Iris pigment epithelial cell (primary cell): ENCODE measurements at places on chromosomes 4 and X.
A peak's percentile ranks its signal among the peaks of the same experiment; 100 is the strongest.

GRCh38 chrX:9465380-9466123 lies 694 bp downstream of the TBL1X start:
- DNase-seq = no peak

GRCh38 chr4:120198411-120198810 lies 131.8 kb upstream of the MAD2L1 start:
- no peak for DNase-seq

GRCh38 chrX:108313669-108314068 lies 124.6 kb downstream of the COL4A6 start:
- DNase-seq = peak; percentile 70

GRCh38 chr4:20462426-20463175 lies 210.9 kb downstream of the SLIT2 start:
- DNase-seq = peak; percentile 74

- DNase-seq = no peak
Measured at GRCh38 chr4:8255698-8256441, 13.7 kb upstream of the HTRA3 start.

- peak; percentile 56 for DNase-seq
Measured at GRCh38 chrX:69229436-69229835, 64.2 kb upstream of the PJA1 start.

- no peak for DNase-seq
Measured at GRCh38 chrX:101407167-101407747, 468 bp downstream of the GLA start.

DNA sequence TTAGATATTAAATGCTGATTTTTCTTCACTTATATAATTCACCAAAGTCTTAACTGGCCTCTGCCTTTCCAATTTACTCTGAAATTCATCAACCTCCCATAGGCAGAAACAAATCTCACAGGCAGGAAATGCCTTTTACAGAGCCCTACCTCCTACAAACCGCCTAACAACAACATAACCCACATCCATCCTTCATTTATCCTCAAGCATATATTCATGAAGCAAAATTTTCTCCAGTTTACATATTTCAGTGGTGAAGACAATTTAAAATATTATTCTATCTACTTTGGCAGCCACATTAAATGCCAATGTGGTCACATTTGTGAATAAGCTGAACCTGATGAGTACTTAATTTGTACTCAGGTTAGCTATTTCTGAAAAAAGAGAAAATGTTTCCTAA lies 30.3 kb downstream of the SEPSECS start:
- DNase-seq = no peak

DNA sequence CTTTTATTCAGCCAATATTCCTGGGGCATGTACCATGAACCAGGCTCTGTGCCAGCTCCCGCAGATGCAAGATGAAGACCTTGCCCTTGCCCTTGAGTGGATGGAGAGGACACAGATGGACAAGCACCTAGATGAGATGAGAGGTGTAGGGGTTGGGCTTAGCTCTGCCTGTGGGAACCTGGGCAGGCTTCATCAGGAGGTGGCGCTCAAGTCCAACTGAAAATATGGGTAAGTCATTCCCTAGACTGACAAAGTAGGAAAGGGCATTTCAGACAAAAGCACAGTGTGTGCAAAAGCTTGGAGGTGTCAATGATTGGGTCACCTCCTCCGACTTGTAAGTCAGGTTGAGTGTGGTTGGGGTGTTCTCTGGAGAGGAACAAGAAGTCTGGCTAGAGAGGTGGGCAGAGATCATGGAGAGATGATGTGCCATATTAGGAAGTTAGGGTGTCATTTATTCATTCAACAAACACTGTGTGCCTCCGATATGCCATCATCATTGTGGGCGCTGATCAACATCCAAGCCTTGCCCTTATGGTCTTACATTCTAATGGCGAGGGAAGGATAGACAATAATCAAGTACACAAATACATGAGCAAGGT lies 64.6 kb downstream of the ANAPC4 start:
- DNase-seq = peak; percentile 73

DNA sequence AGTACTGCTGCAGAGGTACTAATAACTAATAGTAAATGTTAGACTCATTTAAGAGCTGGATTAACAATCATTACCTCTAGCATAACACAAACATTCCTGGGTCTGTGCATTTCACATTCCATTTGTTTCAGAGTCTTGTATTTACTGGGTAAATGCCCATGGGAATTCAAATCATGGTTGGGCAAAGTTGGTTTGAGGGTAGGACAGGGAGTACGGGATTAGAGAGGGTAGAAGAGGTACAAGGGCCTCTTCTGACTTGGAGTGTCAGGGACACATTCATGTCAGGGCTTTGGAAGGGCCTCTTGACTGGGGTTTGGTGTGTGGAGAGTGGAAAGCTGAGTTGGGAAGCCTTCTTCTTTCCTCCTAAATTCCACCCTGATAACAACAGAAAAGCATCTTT lies 65.9 kb downstream of the WWC2 start:
- DNase-seq = no peak

- no peak for DNase-seq
Measured at GRCh38 chr4:37322122-37322521, 77.6 kb downstream of the NWD2 start.

GRCh38 chrX:44088510-44089144 lies 115.4 kb upstream of the NDP start:
- DNase-seq = no peak

DNA sequence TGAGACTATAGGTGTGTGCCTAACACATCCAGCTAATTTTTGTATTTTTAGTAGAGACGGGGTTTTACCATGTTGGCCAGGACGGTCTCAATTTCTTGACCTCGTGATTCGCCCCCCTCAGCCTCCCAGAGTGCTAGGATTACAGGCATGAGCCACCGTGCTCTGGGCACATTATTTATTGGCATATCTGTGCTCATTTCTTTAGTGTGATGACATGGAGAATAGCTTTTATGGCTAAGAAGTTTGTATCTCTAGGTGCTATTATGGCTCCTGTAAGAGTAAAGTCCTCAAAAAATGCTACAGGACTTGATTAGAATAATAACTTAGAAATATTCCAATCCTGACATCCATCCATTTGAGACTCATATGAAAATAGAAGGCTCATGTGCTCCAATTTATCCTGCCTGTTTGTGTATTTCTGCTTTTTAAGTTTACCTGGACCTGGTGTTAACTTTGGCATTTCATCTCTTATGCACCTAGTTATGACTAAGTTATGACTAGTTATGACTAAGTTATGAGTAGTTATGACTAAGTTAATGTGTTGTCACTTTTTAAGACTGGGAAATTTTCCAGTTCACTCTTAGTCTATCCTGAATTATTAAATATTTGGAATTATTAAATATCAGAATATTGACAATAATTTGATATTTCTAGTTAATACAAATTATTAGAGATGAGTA lies 36.4 kb upstream of the UNC5C start:
- DNase-seq = no peak

GRCh38 chrX:16666541-16666940 lies 16.6 kb downstream of the S100G start:
- DNase-seq = peak; percentile 14

- DNase-seq = no peak
Measured at GRCh38 chrX:114580336-114580735, 3.5 kb upstream of the HTR2C start.
